ENCODE measurements at places on chromosomes 6 and 20. TPM values are rescaled to one million over a fixed set of nuclear protein-coding genes. Genes with fewer than 3 reads are reported as not detected.

The C6orf163 gene
- 0.20 TPM for polyA plus RNA-seq

The CRISP1 gene
- not detected for polyA plus RNA-seq

The PNRC1 gene
- 4.7 TPM for polyA plus RNA-seq

The LINC00237 gene
- polyA plus RNA-seq, result not detected

The DNAAF9 gene
- 7.0 TPM for polyA plus RNA-seq

The VIP gene
- polyA plus RNA-seq, result not detected

The TMEM200A gene
- polyA plus RNA-seq, result 11.6 TPM

The CCN6 gene
- 20.3 TPM for polyA plus RNA-seq

The ID4 gene
- 0.05 TPM for polyA plus RNA-seq

The KCNB1 gene
- 0.01 TPM for polyA plus RNA-seq

The CALHM4 gene
- polyA plus RNA-seq, result 0.24 TPM

The C4A gene
- 2.0 TPM for polyA plus RNA-seq

The SCUBE3 gene
- 0.06 TPM for polyA plus RNA-seq

The KHDRBS2 gene
- polyA plus RNA-seq, result not detected

The HLA-DMA gene
- 1.7 TPM for polyA plus RNA-seq

The TRIM15 gene
- polyA plus RNA-seq, result 0.02 TPM

The PRPF6 gene
- 34.0 TPM for polyA plus RNA-seq

The GGTLC1 gene
- polyA plus RNA-seq, result not detected

The PKIB gene
- 4.7 TPM for polyA plus RNA-seq

The ARHGAP18 gene
- 14.9 TPM for polyA plus RNA-seq

The PGC gene
- not detected for polyA plus RNA-seq

The GLP1R gene
- not detected for polyA plus RNA-seq

The TRIM40 gene
- not detected for polyA plus RNA-seq

The ZSWIM1 gene
- polyA plus RNA-seq, result 5.3 TPM

The PTPRK gene
- polyA plus RNA-seq, result 14.7 TPM

The DDX43 gene
- not detected for polyA plus RNA-seq

The HEBP2 gene
- 19.3 TPM for polyA plus RNA-seq

The FABP7 gene
- polyA plus RNA-seq, result not detected

The MUCL3 gene
- polyA plus RNA-seq, result 0.03 TPM

The ABHD16B gene
- polyA plus RNA-seq, result not detected

The OR2H1 gene
- not detected for polyA plus RNA-seq

The HLA-DPA1 gene
- polyA plus RNA-seq, result 1.9 TPM

The GDAP1L1 gene
- polyA plus RNA-seq, result not detected

The VSX1 gene
- polyA plus RNA-seq, result not detected

The SLC35D3 gene
- not detected for polyA plus RNA-seq

The PARD6B gene
- 1.5 TPM for polyA plus RNA-seq

The EFCAB8 gene
- not detected for polyA plus RNA-seq

The PSORS1C2 gene
- not detected for polyA plus RNA-seq

The TCF15 gene
- polyA plus RNA-seq, result not detected

The HLA-G gene
- polyA plus RNA-seq, result 2.7 TPM

The SIRPD gene
- polyA plus RNA-seq, result not detected

The SLC4A11 gene
- 6.9 TPM for polyA plus RNA-seq

The OR12D3 gene
- not detected for polyA plus RNA-seq

The OLIG3 gene
- polyA plus RNA-seq, result not detected

The HLA-DRB1 gene
- 0.37 TPM for polyA plus RNA-seq

The HS3ST5 gene
- not detected for polyA plus RNA-seq

The SNX5 gene
- 91.8 TPM for polyA plus RNA-seq

The ADGRF5 gene
- polyA plus RNA-seq, result 0.01 TPM

The SNX9 gene
- polyA plus RNA-seq, result 42.5 TPM

The BLCAP gene
- polyA plus RNA-seq, result 173 TPM

The POU3F2 gene
- polyA plus RNA-seq, result not detected

The TFAP2B gene
- polyA plus RNA-seq, result not detected

The C6orf15 gene
- polyA plus RNA-seq, result 0.24 TPM

The CST4 gene
- not detected for polyA plus RNA-seq

The MEP1A gene
- polyA plus RNA-seq, result 0.12 TPM

The POM121L2 gene
- not detected for polyA plus RNA-seq

The NKAIN2 gene
- polyA plus RNA-seq, result not detected

The NRSN1 gene
- not detected for polyA plus RNA-seq

The EPPIN gene
- polyA plus RNA-seq, result not detected

The FAM8A1 gene
- 4.0 TPM for polyA plus RNA-seq
